ENCODE measurements at places on chromosomes 11 and 22.

- DNase-seq, result no peak
These were observed 233.1 kb downstream of the CSNK2A3 start for GRCh38 chr11:11119917-11120316.

DNA sequence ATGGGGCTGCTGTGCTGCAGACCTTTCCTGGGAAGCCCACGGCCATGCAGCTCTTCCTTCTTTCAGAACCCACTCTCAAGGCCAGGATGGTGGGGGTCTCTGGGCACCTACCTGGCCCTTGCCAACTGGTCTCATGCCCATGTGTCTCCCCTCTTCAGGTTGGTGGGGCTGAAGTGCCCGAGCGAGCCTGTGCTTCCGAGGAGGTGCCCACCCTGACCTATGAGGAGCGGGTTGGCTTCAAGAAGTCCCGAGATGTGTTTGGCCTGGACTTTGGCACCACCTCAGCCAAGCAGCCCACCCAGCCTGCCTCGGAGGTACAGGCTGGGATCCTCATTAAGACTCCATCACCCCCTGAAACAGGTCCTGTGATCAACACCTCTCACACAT, 9.9 kb downstream of the THAP7 start:
- DNase-seq, result no peak

- no peak for DNase-seq
These were observed 64.4 kb downstream of the NAV2 start for GRCh38 chr11:19777039-19777376.

GRCh38 chr11:47523490-47524225, 29.3 kb downstream of the CELF1 start:
- DNase-seq, result peak; percentile 78

DNA sequence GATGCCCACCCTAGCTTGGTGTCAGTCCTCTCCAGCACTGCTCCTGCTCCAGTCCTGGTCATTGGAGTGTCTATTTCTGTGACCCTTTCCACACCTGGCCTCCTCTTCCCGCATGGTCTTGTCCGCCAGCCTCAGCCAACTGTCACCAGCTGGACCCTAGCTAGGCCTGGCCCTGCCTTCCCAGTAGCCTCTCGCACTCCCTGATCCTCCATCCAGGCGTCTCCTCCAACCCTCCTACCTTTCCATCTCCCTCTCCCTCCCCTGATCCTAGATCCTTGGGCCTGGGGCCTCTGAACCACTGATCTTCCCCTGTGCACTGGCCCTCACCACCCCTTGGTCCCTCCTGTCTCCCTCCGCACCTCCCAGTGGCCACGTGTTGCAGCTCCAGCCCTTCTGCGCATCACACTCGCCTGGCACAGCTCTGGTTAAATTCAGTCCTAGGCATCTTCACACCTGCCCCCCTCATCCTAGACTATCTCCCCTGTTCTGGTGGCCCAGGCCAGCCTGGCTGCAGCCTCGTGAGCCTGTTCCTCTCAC, 9.9 kb downstream of the SYNGR1 start:
- no peak for DNase-seq

- no peak for DNase-seq
These were observed at the start of gene RPS6KA4 for GRCh38 chr11:64358907-64359711. RPS6KA4 (plus strand) TSS chr11:64359162; CDS start chr11:64359236, 74 bp downstream.

DNA sequence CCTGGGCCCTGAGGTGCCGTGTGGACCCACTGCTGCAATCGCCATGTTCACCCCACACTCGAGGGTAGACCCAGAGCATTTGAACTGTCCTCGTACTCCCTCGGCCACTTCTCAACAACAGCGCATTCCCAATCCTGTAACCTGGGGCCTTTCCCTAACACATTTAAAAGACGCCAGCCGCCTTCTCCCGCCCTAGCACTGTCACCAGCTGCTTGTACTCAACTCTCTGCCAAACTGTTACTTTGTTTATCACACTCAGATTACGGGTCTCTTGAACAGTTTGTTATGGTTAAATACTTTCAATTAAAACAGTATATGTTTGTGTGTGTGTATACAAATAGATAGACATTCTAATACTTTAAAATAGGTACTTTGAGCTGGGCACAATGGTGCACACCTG, 20.7 kb downstream of the CDKN1C start:
- no peak for DNase-seq

DNA sequence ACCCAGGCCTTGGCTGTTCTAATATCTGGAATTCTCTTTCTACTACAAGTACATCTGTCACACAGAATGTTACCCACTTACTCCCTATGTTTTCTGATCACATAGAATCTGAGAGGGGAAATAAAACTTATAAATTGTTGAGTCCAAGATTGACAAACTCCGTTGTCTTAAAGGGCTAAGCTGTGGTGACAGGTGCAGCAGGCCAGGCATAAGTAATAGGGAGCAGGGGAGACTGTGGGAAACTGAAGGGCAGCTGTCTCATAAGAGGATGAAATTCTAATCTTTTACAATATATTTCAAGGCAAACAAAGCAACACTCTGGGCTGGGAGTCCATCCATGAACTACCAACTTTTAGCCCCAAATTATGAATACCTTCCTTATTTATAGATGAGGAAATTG, 133.9 kb downstream of the SLC1A2 start:
- no peak for DNase-seq

DNA sequence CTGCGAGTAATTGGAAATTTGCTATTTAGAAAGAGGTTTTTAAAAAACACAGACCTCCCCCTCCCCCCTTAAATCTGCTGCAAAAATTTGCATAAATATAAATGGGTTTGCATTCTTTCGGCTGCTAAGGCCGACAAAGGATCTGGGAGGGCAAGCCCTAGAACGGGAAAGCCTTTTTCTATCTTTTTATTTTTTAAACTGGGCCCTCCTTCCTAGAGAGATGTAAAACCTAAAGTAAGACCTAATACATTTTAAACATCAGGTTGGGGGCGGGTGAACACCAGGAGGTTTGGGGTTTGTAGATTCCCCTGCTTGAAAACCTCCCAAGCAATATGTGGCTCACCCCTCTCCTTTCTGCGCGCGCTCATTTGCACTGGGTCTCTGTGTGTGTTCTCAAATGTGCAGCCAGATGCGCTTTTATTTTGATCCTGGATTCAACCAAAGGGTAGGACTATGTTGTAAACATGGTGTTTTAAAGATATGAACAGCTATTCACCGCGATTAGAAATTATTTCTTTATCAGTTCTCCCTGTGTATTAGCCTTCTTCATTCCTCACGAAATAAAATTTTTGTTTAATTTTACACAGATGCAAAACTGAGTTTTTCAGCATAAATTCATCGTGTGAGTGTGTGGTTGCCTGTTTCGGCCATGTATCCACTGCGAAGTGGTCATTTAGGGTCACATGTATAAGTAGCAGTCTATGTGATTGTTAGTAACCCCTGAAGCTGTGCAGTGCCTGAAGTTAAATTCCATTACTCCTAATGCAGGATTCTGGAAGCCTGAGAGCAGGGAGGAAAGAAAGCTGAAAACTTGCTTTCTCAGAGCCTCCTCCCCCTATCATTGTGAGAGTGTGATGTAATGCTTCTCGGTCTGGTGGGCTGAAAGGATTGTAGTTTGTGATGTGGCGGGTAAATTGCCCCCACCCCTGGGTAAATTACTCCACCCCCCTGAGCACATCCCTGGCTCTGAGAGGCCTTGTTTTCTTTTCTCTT, 988 bp downstream of the TNRC6B start:
- DNase-seq, result no peak

- DNase-seq, result no peak
These were observed 14.9 kb downstream of the USP47 start for GRCh38 chr11:11856638-11857037.

GRCh38 chr11:68992743-68993255, 12.0 kb upstream of the MRGPRD start:
- no peak for DNase-seq

DNA sequence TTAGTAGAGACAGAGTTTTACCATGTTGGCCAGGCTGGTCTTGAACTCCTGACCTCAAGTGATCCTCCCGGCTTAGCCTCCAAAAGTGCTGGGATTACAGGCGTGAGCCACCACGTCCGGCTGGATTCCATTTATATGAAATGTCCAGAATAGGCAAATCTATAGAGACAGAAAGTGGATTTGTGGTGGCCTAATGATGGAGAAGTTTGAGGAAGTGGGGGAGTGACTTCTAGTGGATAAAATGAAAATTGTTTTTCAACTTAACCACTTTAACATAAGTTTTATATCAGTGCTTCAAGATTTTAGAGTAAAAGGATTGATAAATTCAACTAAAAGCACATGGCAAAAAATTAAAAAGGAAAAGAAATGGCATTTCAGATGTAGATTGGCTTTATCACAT, 66.2 kb downstream of the HIPK3 start:
- DNase-seq, result no peak

GRCh38 chr11:2554338-2555207, 109.8 kb downstream of the KCNQ1 start:
- DNase-seq, result no peak

- DNase-seq, result no peak
These were observed 31.3 kb downstream of the ABCC8 start for GRCh38 chr11:17445240-17445795.

GRCh38 chr11:20161923-20162744, 1.9 kb upstream of the DBX1 start:
- no peak for DNase-seq

GRCh38 chr11:75246671-75247350, 6.2 kb downstream of the TPBGL start:
- DNase-seq, result no peak

DNA sequence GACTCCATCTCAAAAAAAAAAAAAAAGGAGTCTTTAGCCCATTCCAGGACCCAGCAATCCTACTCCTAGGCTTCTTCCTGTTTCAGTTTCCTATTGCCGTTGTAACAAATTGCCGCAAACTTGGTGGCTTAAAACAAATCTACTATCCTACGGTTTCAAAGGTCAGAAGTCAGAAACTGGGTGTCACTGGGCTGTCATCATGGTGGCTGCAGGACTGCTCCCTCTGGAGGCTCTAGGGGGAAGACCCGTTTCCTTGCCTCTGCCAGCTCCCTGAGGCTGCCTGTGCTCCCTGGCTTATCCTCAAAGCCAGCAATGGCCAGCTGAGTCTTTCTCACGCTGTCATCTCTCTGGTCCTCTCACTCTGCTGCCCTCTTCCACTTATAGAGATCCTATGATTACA, 8.7 kb upstream of the DAGLA start:
- no peak for DNase-seq

DNA sequence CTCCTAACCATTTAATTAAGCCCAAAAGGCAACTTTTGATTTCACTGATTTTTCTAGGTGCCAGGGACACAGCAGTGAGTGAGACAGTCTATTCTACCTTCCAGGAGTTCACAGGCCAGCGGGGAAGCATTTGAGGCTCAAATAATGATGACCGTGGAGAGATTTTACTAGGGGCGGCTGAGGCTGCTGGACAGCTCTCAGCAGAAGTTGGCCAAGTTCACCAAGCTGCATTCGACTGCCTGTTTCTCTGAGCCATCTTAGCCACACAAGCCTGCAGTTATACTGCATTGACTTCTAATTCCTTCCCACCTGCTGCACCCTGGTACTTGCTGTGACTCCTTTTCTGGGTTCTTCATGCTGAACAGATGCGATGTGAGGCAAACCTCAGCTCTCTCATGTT, 168.9 kb upstream of the TBCEL start:
- no peak for DNase-seq

GRCh38 chr11:36073411-36074203, 129.7 kb downstream of the LDLRAD3 start:
- DNase-seq, result no peak

DNA sequence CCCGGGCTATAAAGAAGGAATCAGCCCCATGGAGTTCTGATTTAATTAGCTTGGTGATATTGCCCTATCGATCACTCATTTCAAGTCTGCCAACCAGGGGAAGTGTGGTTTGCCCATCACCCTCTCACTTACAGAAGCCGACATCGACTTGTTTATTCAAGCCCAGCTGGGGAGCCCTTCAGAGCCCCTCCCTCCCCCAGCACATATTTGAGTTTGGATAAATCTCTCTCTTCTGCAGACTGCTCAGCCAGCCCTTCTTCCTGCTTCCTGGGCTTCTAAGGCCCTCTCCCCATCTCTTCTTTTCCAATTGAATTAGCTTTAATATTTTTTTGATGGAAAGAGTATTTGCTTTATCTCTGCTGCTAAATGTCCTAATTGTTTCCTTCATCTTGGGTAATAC, 299.0 kb downstream of the MIAT start:
- no peak for DNase-seq

DNA sequence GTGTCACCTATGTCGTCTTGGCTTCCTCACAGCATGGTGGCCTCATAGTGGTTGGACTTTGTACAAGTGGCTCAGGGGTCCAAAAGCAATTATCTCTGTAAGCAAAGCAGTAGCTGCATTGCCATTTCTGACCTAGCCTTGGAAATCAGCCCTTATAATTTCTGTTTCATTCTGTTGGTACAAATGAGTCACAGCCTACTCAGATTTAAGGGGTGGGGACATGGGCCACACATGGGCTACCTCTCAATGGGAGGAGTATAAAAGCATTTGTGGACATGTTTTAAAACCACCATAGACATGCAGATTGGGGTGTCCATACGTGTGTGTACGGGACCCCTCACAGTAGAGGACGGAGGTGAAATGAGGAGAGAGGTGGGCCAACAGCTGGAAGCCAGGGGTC, 41.6 kb downstream of the CHRDL2 start:
- DNase-seq, result no peak

GRCh38 chr22:20937794-20938671, 20.8 kb downstream of the CRKL start:
- no peak for DNase-seq

DNA sequence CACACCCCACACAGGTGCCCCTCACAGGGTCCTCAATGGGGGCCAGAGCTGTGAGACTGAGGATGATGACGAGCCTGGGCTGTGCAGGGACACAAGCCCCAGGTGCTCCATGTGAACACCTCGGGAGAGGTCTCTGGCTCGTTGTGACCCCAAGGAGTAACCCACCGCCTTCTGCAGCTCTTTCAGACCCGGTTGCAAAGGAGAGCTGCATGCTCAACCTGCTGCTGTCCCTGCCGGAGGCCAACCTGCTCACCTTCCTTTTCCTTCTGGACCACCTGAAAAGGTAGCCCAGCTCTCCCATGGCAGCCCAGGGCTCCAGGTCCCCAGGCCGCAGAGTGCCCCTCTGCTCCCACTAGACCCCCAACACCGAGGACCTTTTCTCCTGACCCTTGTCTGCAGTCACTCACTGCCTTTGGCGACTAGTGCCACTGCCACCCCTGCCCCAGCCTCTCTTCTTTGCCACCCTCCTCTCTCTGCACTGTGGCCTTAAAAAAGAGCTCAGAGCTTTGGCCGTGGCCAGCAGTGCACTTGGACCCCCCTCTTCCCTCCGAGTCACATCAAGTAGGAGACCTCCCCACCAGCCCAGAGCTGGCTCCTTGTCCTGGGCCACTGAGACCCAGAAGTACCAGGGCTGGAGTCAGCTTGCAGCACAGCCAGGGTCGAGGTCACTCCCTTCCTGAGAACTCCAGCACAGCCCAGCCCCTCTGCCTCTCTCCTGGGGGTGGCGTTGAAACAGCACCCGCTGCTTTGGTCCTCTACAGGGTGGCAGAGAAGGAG, 133.7 kb downstream of the BCR start:
- no peak for DNase-seq

- no peak for DNase-seq
These were observed 20.7 kb downstream of the LHFPL7 start for GRCh38 chr22:24925586-24926427.

DNA sequence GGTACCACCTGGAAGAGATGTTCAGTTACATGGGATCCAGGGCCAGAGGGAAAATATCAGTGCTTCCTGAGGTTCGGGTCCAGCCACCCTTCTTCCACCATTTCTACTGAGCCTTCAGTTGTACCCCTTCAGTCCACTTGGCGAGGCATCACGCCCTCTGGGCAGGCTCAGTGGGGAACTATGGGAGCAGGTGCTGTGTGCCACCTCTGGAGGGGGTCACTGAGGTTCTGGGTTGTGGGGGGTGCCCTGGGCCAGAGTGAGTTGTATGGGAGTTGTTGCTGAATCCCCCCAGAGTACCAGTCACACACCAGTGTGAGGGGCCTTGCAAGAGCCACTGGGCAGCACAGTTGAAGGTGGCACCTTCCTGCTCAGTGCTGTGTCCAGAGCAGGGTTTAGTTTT, 2.7 kb upstream of the SREBF2 start:
- DNase-seq, result no peak
